Hypothalamus (tissue), 51 donors: ENCODE measurements at places on chromosomes 1 and 21.
A peak's percentile ranks its signal among the peaks of the same experiment; 100 is the strongest.

DNA sequence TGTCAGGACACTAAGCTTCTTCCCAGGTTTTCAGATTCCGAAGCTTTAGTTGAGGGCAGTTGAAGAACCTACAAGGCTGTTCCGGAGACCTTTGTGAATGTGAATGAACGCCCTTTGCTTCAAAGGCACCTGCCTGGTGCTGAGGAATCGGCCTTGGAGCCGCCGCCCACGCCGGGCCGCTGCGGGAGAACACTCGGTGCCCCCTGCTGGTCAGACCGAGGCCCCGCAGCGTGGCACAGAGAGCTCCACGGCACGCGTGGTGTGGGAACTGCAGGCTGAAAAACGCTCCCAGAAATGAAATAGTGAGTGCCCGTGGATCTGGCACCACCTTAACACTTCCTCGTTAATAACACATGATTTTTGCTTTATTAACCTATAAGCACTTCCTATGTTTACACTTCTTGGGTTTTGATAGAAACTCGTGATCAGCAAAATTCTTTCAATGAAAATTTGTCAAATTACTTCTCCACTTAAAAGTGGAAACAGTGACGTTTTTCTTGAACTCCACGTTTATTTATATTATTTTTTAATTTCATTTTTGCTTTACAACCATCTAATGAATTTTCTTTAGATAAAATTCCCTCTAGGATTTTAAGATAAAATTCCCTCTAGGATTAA is 460.6 kb downstream of the DSCAM start:
- DNase-seq, result no peak

DNA sequence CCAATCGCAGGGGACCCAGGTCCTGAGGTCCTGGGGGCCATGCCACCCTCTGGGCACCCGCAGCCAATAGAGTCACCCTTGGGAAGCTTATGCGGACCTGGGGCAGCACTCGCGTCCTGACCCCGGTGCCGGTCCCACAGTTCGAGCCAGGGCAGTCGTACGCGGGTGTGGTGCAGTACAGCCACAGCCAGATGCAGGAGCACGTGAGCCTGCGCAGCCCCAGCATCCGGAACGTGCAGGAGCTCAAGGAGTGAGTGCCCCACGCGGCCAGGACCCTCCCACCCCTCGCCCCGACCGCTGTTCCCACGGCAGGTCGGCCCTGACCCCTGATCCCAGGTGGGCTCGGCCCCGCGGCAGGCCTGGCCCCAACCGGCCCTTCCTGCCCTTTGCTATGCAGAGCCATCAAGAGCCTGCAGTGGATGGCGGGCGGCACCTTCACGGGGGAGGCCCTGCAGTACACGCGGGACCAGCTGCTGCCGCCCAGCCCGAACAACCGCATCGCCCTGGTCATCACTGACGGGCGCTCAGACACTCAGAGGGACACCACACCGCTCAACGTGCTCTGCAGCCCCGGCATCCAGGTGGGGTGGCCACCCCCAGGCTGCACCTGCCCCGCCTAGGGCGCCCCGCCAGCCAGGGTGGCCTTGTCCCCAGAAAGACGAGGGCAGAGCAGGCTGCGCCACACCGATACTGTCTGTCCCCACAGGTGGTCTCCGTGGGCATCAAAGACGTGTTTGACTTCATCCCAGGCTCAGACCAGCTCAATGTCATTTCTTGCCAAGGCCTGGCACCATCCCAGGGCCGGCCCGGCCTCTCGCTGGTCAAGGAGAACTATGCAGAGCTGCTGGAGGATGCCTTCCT is 20.5 kb downstream of the COL6A1 start:
- no peak for DNase-seq

DNA sequence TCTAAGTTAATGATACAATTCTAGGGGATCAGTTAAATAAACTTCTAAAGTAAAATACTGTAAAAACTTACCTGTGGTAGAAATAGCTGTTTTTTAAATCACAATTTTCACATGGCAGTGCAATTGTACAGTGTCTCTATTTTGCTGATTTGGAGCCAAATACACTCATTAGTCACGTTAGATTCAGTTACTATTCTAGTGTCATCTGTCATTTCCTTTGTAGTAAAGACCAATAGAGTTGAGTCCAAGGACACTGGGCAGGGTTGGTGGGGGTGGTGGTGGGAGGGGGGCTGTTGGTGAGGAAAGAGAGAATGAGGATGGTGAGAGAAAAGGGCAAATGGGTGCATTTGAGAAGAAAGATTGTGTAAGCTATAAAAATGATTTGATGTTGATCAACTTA is 33.6 kb downstream of the CD55 start:
- DNase-seq, result no peak

DNA sequence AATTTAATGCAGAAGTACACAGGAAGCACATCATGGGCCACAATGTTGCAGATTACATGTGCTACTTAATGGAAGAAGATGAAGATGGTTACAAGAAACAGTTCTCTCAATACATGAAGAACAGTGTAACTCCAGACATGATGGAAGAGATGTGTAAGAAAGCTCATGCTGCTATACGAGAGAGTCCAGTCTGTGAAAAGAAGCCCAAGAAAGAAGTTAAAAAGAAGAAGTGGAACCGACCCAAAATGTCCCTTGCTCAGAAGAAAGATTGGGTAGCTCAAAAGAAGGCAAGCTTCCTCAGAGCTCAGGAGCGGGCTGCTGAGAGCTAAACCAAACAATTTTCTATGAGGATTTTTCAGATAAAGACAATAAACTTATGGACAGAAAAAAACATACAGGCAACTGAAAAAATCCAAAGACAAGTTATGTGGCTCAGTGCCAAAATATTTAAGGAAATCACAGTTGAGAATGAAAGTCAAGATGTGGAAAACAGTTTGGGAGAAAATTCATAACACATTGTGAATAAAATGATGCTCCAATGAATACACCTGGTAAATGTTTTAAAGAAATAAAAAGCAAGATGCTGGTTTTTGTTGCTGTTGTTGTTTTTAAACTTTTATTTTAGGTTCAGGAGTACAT is 2.8 kb upstream of the ZNF644 start:
- no peak for DNase-seq

DNA sequence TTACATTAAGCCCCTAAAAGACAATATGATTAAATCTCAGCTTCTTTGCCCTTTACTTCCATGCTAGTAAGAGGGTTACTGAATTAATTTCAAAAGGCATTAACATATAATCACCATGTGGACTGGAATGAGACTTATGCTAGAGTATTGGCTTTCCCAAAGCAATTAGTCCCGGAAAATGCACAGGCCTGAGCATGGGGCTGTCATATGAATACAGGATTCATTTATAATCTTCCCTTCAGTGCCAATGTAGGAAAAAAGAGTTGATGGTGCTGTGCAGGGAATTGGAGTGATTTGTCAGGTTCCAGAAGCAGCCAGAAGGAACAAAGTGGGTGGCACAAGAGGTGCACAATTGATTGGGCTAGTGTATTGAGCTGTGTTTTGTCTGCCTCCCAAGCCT is 199.0 kb upstream of the L1TD1 start:
- no peak for DNase-seq

DNA sequence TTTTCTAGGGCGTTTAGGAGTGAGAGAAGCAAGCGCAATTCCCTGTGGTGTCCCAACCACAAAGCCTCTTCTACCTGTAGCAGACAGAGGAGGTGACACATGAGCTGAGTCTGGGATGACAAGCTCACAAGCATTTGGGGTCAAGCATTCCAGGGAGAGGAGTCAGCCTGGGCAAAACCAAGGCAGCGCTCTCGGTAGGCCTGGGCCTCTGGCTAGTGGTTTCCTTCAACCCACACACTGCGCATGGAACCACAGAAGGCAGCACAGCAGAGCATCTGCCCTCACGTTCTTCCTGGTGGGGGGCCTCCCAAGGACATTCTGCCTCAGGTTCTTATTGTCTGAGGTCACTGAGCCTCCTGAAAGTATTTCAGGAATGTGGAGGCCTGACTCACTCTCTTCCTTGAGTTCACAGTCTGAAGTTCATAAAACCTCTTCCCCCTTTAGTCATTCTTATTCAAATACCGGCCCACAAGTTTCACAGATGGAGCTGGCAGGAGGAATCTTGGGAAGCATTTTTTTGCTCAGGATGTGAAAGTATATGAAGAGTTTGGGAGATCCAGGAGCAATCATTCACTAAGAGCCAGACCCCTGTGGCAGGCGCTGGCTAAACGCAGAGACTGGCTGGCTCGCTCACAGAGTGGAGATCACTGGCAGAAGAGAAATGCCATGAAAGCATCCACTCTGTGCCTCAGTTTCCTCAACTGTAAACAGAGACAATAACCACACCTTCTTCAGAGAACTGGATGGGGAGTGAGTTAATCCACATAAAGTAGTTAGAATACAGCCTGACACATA is 26.8 kb downstream of the CCN1 start:
- DNase-seq, result no peak

DNA sequence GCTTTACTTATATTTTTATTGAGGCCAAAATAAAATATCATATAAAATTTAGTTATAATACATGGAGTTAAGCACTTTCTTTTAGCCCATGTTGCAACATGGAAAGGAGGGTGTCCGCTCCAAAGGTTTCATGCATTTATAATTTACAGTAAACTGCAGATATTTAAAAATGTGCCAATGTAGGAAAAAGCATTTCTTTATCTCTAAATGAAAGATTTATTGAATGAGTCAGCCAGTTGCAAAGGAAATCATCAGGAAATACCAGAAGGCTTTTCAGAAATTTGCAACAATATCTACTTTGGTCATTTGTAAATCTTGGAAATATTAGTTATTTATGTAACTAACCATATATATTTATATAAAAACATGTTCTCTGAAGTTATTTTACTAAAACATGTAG is 12.1 kb downstream of the ATP6V1G3 start:
- DNase-seq, result no peak

- peak; percentile 37 for DNase-seq
These were observed 11.9 kb upstream of the CPLANE2 start for GRCh38 chr1:16248603-16249516.
